Ovary (tissue), 10 donors: ENCODE measurements at places on chromosomes 5 and 9. TPM values are rescaled to one million over a fixed set of nuclear protein-coding genes. Genes with fewer than 3 reads are reported as not detected.

DNA sequence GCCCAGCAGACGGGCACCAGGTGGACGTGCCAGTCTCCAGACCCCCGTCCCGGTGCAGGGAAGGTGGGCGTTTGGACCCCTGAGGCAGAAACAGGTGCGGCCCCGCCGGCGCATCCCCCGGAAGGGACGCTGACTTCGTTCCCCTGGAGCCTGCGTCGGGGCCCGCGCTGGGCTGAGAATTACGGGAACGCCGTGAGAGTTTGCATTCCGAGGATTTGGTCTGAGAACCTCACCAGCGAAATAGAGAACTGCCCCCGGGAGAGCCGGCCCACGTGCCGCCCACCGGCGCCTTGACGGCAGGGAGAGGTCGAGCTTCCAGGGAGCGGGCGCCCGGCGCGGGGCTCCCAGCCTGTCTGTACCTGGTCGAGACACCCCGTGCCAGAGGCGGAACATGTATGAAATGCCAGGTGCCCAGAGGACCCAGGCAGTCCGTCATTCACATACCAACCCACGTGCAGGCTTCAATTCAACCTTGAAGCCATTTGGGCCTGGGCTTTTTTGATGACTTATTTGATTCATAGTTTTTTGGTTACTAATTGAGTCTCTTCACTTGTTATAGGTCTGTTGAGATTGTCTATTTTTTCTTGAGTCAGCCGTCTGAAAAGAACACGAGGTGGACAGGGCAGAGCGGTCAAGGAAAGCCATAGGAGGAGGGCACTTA, 877 bp upstream of the CAMSAP1 start:
- H3K4me1 ChIP-seq = peaks cover 11% of the 10 kb centered on the region
- peak; percentile 19 for DNase-seq
- peak overlapping the region; percentile 35 for H3K27ac ChIP-seq
- no peaks in the 10 kb centered on the region for H3K36me3 ChIP-seq

DNA sequence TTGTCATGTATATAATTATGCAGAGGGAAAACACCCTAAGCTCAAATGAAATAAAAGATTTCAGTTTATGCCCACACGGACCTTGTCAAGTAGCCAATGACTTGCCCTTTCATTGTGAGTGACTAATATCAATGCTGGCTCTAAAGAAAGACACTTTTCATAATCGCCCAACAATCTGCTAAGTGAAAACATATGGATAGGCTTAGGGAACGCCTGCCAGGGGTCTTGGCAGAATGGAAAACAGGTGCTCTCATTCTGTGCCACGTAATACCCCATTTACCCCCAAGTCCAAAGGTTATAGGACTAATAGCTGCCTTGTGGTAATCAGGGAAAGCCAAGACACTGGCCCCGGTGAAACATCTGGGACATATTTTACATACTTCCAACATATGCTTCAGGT, 157.7 kb downstream of the SLF1 start:
- H3K27me3 ChIP-seq = no peaks in the 10 kb centered on the region
- H3K4me1 ChIP-seq = no peaks in the 10 kb centered on the region
- H3K27ac ChIP-seq = no peak overlapping the region
- H3K36me3 ChIP-seq = no peaks in the 10 kb centered on the region
- DNase-seq = no peak
- no peak overlapping the region for H3K4me3 ChIP-seq

- no peaks in the 10 kb centered on the region for H3K27me3 ChIP-seq
- no peaks in the 10 kb centered on the region for H3K36me3 ChIP-seq
- H3K4me3 ChIP-seq = no peak overlapping the region
- no peak overlapping the region for H3K27ac ChIP-seq
- no peak for DNase-seq
Observed at GRCh38 chr5:179509239-179509638, 41.1 kb upstream of the RUFY1 start.

GRCh38 chr9:119268985-119269384, 100.2 kb downstream of the BRINP1 start:
- DNase-seq = no peak
- H3K4me1 ChIP-seq = no peaks in the 10 kb centered on the region
- H3K27ac ChIP-seq = no peak overlapping the region
- no peaks in the 10 kb centered on the region for H3K27me3 ChIP-seq

DNA sequence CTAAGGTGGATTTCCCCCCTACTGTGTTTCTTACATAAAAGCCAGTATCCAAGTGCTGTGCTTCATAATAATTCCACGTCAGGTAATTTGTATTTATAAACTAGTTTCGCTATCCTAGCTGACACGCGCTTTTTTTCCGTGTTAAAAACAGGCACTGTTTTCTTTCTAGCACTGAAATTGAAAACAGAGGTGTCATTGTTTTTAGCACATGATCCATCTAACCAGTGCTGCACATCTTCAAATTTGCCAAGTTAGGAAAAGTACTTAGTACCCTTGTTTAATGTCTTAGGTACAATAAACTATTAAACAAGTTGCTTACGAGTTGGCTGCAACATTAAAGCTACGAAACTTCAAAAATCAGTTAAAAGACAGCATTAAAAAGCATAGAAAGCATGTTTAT, 49.9 kb downstream of the JMY start:
- no peaks in the 10 kb centered on the region for H3K36me3 ChIP-seq
- no peak overlapping the region for H3K4me3 ChIP-seq
- H3K27ac ChIP-seq = no peak overlapping the region
- no peaks in the 10 kb centered on the region for H3K27me3 ChIP-seq
- no peak for DNase-seq

Gene INPP5E
- total RNA-seq = 18.5 TPM

Gene GHR
- total RNA-seq = 4.3 TPM

GRCh38 chr9:122090287-122090883, 2.7 kb downstream of the TTLL11 start:
- no peaks in the 10 kb centered on the region for H3K27me3 ChIP-seq
- peaks cover 16% of the 10 kb centered on the region for H3K4me1 ChIP-seq
- DNase-seq = no peak
- H3K27ac ChIP-seq = no peak overlapping the region
- H3K4me3 ChIP-seq = no peak overlapping the region

GRCh38 chr9:119451426-119451825, 82.2 kb upstream of the BRINP1 start:
- H3K27me3 ChIP-seq = no peaks in the 10 kb centered on the region
- no peak overlapping the region for H3K27ac ChIP-seq
- H3K4me1 ChIP-seq = no peaks in the 10 kb centered on the region
- H3K36me3 ChIP-seq = no peaks in the 10 kb centered on the region
- no peak overlapping the region for H3K4me3 ChIP-seq

Gene PLAC8L1
- not detected for total RNA-seq

Gene TMEM250
- total RNA-seq = 24.8 TPM

DNA sequence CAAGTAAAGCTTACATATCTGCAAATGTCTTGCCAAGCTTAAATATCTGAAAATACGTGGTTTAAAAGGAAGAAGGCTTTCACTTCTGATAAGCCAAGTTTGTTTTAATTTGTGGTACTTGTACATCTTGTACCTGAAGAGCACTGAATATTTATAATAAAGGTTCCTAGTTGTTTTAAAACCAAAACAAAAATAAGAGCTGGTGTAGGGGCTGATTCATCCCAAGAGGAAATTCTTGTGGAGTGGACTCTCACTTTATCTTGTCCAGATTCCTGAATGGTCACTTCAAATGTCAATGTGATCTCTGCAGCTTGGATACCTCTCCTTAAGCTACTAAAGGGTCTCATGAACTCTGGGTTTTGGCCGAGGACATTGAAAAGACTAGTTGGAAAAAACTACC, 29.5 kb downstream of the MAMDC2 start:
- H3K4me3 ChIP-seq = no peak overlapping the region
- peak overlapping the region; percentile 5 for H3K27ac ChIP-seq
- no peak for DNase-seq
- H3K36me3 ChIP-seq = no peaks in the 10 kb centered on the region
- no peaks in the 10 kb centered on the region for H3K27me3 ChIP-seq
- peaks cover 41% of the 10 kb centered on the region for H3K4me1 ChIP-seq

Gene C9orf85
- total RNA-seq = 10.0 TPM

Gene SLC23A1
- total RNA-seq = not detected

Gene PCDHA9
- total RNA-seq = 0.35 TPM

GRCh38 chr5:95241161-95241560, 43.7 kb downstream of the MCTP1 start:
- no peak overlapping the region for H3K27ac ChIP-seq
- H3K4me3 ChIP-seq = no peak overlapping the region
- H3K27me3 ChIP-seq = no peaks in the 10 kb centered on the region

DNA sequence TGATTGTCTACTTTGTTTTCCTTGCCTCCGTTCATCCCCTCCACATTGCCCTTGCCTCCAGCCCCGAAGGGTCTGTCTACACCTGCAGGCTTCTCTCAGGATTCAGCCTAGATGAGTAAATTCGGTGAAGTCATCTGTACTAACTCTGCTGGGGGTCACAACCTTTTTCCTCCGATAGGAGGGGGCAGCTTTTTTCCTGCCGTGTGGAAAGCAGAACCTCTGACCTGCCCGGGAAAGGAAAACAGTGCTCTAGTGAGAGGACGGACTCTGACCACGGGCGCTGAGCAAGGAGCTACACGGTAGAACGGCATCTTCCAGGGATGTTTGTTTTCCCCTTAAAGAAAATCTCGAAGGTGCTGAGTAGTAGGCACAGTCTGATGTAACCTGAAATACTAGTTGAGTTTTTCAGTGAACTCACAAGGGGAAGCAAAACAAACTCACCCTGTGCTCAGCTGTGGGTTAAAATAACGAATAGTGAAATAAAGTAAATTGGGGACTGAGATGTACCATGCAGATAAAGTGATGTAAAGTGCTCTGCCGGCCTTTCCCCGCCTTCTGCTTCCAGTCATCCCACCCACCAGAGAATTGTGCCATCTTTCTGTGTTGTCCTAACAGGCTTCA, 281.8 kb downstream of the AOPEP start:
- H3K36me3 ChIP-seq = no peaks in the 10 kb centered on the region
- peak overlapping the region; percentile 68 for H3K27ac ChIP-seq
- H3K4me3 ChIP-seq = peak overlapping the region; percentile 72
- no peak for DNase-seq

- no peak for DNase-seq
- H3K27me3 ChIP-seq = no peaks in the 10 kb centered on the region
- peaks cover 4% of the 10 kb centered on the region for H3K4me1 ChIP-seq
- no peaks in the 10 kb centered on the region for H3K36me3 ChIP-seq
Observed at GRCh38 chr5:33824516-33825195, 67.1 kb downstream of the ADAMTS12 start.

DNA sequence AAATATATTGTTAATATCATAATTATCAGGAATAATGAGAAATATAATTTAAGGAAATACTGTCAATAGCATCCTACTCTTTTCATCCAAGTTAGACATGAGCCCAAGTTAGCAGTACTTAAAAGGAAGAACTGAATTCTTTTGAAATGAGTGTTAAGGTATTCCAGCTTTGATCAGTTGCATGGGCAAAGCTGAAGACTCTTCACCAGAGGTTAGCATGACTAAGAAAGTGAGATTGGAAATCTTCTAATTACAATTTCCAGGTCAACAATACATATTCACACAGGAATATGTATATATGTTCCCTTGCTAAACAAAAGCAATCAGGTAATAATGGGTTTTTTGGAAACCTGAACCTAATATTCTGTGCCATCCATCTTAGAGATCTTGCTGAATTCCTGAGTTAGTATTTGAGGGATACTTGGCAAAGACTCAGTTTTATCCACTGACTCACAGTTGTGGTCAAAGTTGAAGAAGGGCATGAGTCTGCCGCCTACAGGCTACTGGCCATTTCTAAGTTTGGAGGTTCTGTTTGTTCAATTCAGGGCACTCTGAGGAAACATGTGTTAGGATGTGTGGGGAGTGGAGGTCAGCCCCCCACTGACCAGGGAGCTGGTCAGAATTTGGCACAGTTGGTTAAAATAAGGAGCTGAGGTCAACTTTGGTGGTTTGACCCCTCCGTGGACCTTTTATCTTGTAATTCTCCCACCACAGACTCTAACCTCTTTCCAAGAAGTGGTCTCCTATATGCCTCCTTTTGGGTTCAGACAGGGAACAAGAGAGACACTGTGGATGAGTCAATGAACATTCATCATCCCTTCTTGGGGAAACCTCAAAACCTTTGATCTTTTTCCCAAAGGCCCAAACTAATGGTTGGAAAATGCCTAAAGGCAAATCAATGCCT, 118.3 kb downstream of the PIK3R1 start:
- H3K36me3 ChIP-seq = no peaks in the 10 kb centered on the region
- no peak for DNase-seq
- H3K4me1 ChIP-seq = peaks cover 4% of the 10 kb centered on the region
- H3K4me3 ChIP-seq = no peak overlapping the region
- H3K27ac ChIP-seq = no peak overlapping the region

DNA sequence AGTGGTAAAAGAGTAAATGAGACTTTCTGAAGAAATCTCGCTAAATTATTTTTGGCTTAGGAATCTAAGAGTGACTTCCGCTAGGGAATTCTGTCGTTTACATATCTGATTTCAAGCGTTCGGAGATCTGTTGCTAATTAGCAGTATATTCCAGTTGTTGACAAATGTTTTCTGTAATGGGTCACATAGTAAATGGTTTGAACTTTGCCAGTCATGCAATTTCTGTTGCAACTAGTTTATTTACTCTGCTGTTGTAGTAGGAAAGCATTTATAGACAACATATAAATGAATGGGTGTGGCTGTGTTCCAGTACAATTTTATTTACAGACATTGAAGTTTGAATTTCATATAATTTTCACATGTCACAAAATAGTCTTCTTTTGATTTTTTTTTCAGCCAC, 57.4 kb upstream of the JAK2 start:
- H3K27me3 ChIP-seq = no peaks in the 10 kb centered on the region
- H3K4me3 ChIP-seq = no peak overlapping the region
- peaks cover 4% of the 10 kb centered on the region for H3K4me1 ChIP-seq
- no peak overlapping the region for H3K27ac ChIP-seq
- H3K36me3 ChIP-seq = no peaks in the 10 kb centered on the region

DNA sequence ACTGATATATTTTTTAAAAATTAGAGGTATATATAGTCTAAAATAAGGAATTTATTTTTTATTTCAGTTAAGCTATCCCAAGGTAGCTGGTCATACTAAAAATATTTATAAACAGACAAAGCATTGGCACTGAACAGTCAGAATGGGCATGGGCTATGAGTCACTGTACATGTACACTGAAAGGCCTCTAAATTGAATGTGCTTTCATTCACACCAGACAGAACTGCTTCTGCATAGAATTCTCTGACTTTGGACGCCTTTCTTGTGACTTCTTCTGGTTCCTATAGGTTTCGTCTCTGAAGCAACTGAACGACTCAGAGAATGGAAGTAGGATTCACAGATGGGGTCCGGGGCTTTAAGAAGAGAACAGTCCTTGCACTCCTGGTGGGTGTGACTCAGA, 394.8 kb upstream of the MEF2C start:
- no peaks in the 10 kb centered on the region for H3K4me1 ChIP-seq
- no peaks in the 10 kb centered on the region for H3K36me3 ChIP-seq
- no peak overlapping the region for H3K4me3 ChIP-seq
- no peaks in the 10 kb centered on the region for H3K27me3 ChIP-seq
- no peak for DNase-seq

Gene ZNF354C
- 4.9 TPM for total RNA-seq

DNA sequence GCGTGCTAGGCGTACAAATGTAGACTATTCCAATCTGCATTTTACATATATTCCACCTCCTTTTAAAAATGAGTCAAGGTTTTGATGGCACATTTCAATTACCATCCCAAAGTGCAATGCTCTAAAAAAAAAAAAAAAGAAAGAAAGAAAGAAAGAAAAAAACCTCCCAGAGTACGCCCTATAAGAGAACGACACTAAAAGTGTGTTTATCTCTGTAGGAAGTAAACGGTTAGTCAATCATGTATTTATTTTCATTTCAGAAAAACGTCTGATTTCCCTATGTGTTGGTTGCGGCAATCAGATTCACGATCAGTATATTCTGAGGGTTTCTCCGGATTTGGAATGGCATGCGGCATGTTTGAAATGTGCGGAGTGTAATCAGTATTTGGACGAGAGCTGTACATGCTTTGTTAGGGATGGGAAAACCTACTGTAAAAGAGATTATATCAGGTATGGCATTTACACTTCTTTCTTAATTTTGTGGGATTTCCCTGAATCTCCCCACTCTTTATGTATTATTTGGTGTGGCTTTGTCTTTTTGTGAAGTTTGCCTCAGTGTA, 1.1 kb downstream of the ISL1 start:
- no peaks in the 10 kb centered on the region for H3K36me3 ChIP-seq
- no peak overlapping the region for H3K27ac ChIP-seq
- H3K27me3 ChIP-seq = no peaks in the 10 kb centered on the region
- no peak overlapping the region for H3K4me3 ChIP-seq
